ENCODE measurements at places on chromosomes 3 and 15. TPM values are rescaled to one million over a fixed set of nuclear protein-coding genes. Genes with fewer than 3 reads are reported as not detected.
A peak's percentile ranks its signal among the peaks of the same experiment; 100 is the strongest.

CALML4 gene
- polyA plus RNA-seq = 3.0 TPM

ABHD2 gene
- polyA plus RNA-seq = 21.2 TPM

KCNMB2 gene
- 18.8 TPM for polyA plus RNA-seq

DNA sequence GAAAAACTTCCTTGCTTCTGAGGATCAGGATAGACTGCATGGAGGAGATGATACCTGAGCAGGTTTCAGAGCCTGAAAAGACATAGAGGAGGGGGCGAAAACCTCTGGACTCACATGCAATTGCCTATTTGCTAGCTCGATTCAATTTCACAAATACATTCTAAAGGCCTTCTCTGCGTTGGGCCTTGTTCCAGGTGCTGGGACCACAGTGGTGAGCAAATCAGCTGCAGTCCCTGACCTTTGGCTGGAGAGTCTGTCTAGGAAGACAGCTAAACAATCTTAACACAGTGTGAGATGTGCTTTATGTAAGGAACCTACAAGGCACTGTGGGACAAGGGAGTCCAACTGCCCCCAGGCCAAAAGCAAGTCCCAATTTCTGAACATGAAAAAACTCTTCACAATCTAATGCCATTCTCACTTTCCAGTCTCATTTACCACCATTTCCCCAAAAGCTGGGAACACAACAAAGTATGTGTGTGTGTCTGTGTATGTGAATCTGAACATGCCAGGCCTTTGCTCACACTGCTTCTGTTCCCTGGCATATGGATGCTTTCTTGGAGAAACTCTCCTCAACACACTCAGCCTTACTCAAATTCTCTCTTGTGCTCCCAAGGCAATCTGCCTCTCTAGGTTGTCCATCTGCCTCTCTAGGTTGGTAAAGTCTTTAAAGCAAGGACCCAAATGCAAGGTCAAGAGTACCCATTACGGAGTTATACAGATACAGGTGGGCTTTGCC, 2.1 kb upstream of the PCCB start:
- DNase-seq = no peak

- peak; percentile 19 for DNase-seq
Observed at GRCh38 chr3:121835465-121835801, 424 bp downstream of the EAF2 start.

DNA sequence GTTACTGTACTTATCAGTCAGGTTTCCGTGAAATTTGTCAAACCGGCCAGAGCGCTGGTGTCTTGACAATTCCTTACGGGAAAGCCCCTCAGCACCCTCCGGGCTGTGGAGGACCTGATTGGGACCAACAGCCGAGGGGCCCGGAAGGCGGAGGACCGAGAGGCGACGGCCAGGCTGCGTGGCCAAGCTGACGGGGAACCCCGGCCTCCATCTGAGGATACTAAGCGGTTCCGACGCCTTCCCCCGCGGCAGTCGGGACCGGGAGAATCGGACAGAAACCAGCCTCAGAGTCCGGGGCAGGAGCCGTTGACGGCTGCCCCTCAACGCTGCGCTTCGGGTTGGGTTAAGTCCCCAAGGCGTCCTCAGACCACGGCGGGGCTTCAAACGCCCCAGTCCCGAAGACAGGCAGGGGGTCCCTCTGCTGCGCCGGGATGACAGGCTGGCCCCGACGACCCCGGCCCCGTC, 499 bp downstream of the ALDH1A2 start:
- DNase-seq = no peak

DNA sequence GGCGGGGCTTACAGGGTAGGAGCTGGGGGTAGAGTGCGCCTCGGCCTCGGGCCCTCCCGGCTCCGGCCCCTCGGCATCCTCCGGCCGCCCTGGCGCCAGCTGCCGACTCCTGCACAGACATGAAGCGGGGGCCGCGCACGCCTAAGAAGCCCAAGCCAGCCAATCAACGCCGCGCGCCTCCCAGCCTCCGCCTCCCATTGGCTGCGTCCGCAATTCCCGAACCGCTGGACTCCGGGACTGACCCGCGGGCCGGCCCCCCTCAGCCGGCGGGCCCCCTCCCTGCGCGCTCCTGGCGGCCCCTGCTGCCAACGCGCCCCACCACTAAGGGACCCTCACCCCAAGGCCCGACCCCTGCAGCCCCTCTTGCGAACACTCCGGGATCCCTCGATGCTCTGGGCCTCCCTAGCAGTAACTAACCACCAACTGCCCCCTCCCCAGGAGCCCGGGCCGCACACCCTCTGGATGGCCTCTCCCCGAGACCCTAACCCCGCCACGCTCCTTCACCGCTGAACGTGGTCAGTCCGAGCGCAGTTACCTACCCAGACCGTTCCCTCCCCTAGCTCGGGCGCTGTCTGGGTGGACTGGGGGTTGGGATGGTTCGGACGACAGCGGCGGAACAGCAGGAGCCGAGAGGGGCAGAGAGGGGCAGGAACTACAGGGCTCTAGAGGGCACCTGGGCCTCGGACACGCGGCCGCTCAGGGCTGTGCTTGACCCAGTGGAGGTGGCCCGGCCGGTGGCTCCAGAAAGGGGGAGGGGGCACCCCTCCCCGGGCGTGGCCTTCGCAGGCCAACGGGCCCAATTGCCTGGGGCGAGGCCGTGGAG, 5.0 kb downstream of the GATA2 start:
- no peak for DNase-seq

- no peak for DNase-seq
Observed at GRCh38 chr3:180180795-180181194, 144.1 kb upstream of the PEX5L start.

DNA sequence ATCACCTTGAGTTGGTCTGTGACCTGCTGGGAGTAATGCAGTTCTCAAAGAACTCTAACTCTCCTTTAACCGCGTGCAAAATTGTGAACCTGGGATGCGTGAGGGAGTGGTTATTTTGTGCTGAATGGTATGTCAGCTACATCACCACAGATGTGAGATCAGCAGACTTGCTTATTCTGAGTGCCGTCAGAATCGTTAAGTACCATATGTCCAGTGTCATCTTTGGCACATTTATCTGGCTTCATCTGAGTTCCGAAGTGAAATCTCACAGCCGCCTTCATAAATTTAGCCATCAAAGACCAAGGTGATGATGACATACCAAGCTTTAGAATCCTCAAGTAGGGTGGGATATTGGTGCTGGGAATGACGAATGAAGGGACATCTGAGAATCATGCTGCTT, 347.2 kb upstream of the TPRG1 start:
- DNase-seq = no peak

DNA sequence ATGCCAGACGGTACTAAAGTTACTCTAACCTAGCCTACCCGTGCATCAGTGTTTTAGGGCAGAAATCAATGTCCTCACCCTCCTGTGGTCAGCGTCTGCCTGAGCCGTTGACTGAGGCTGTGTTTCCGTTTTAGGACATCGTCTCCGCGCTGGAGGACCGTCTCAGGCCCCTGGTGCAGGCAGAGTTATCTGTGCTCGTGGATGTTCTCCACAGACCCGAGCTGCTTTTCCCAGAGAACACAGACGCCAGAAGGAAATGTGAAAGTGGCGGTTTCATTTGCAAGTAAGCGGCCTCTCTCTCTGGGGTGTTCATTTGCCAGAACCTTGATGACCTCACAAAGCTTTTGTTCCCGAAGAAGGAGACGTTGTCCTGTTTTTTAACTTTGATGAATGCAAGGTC, 217.0 kb downstream of the ITPR1 start:
- DNase-seq = no peak

LTF gene
- not detected for polyA plus RNA-seq

GRCh38 chr3:119826711-119827608, 45.1 kb downstream of the NR1I2 start:
- DNase-seq = no peak

DNA sequence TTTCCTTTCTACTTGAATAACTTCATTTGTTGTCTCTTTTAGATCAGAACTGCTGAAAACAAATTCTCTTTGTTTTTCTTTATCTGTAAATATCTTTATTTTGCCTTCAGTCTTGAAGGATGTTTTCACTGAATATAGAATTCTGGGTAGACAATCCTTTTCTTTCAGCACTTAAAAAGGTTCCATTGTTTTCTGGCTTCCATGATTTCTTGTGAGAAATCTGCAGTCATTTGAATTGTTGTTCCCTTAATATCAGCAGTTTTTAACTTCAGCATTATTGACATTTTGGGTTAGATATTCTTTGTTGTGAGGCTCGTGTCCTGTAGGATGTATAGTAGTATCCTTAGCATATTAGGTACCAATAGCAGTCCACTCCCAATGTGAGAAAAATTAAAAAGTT, 65.8 kb downstream of the SV2B start:
- no peak for DNase-seq

DNA sequence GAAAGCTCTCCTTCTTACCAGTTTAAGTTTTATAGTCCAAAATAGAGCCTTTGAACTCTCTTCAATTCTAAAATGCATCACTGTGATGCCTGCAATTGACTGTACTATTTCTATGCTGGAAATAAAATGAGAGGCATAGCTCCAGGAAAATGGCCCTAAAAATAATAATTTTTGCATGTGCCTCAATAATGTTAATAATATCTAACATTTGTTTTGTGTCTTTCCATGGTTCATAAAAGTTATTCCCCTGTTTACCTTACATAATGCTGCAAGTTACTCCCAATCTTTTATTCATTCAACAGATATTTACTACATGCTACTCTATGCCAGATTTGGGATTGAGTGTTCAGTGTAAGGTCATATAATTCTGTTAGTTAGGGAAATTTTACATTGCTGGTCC, 574.0 kb downstream of the RBMS3 start:
- DNase-seq = no peak

C3orf49 gene
- polyA plus RNA-seq = 0.21 TPM

- DNase-seq = no peak
Observed at GRCh38 chr15:58264053-58264971, 126.1 kb downstream of the AQP9 start.

GRCh38 chr3:134054881-134055280, 25.2 kb upstream of the SLCO2A1 start:
- no peak for DNase-seq

GRCh38 chr3:78022232-78022631, 982.3 kb downstream of the ROBO2 start:
- DNase-seq = no peak

DNA sequence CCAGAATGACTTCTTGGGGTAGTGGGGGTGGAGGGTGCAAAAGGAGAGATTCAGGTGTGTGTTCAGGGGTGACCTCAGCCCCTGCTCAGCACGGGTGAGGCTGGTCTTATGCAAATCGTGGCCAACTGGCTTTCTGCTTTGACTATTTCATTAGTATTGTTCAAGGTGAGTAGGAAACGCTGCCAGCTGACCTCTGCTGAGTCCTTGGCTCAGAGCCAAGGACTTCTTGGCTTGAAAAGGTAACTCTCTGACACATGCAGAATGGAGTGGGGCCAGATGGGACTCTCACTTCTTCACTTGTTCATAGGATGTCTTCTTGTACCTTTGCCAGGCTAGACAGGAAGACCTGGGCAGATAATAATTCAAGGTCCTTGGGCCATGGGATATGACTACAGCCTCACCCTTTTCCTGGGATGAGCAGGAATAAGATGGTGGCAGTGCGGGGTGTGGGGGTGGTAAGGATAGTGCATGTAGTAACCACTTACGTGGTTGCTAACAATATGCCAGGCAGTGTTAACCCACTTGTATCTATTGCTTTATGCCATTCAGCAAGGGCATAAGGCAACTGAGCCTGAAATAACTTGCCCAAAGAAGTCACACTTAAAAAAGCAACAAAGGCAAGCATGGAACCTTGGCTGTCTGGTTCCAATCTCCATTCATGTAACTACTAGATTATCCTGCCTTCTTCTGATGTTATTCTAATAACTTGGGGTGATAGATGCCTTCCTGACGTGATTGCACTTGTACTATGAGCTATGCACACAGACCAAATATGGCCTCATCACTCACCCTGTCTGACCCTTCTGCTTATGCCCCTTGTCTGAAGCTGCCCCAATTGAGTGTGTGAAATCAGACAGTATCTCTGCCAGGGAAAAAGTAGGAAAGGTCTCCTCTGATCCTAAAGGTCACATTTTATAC, 193.1 kb downstream of the NR1D2 start:
- no peak for DNase-seq

DNA sequence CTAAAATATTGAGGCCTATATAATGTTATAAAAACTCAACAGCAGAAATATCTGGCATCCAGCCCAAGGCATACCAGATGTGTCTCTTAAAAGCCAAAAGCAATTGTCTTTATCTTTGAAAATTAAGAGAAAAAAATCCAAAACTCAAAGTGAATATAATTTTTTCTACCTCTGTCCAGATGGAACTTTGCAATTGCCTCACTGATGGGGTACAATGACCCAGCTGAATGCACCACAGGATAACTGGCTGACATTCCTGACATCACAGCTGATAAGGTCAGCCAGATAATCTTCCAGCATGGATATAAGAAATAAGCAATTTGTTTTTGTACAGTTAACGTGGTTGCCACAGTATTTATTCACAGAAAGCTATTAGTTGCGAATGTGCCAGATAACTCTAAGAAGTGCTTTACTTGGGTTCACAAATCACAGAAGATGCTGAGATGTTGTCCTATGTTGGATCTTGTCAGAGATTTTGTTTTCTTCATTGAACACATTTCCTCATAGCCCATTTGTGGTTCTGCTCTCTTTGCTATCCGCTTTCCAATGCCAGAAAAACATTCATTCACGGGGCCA, 566.9 kb upstream of the CCDC54 start:
- no peak for DNase-seq

DNA sequence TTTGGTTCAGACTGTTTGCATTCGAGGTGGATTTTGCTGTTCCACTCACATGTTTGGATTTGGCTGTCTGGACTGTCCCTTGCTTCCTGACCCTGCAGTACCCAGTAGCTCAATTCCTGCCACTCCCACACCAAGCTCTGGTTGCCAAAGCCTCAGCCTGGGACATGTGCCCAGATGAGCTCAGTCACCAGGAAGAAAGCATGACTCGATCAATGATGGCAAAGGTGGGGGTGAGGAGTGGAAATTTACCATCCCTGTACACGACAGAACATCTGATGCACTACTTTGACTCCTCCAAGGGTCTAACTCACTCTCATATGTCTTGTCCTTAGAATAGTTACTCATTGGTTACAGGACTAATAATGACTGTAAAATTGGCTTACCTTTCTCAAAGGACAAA, 45.2 kb downstream of the ZNF385D start:
- DNase-seq = no peak

TEX55 gene
- not detected for polyA plus RNA-seq

DNA sequence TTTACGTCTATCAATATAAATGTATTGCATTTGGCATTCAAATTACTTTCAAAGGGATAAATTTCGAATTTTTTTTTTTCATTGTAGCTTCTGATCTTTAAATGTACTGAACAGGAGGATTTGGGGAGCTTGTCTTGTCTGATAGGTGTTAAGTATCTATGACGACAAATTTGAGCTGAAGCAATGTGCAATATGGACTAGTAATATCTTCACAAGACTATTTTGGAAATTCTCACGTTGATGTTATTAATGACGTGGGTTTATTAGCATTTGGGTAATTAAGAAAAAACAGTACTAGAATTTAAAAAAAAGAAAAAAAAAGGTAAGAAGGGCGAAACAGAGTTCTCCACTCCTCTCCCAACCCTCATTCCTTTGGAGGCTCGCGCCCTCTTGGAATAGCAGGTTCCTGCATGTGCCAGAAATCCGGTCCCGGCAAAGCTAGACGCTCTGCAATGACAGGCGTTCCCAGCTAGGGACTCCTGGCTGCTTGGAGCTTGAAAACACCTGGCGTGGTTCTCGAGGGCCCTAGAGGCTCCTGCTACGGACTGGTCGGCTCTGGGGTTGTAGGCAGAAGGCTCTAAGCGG, 648 bp upstream of the P2RY1 start:
- no peak for DNase-seq

EPB42 gene
- not detected for polyA plus RNA-seq

PLCL2 gene
- polyA plus RNA-seq = 18.4 TPM
